ENCODE measurements at places on chromosomes 1 and 21. TPM values are rescaled to one million over a fixed set of nuclear protein-coding genes. Genes with fewer than 3 reads are reported as not detected.

CFAP45 gene
- total RNA-seq = 0.75 TPM

OR2M7 gene
- not detected for total RNA-seq

ALX3 gene
- total RNA-seq = not detected

IFNGR2 gene
- total RNA-seq = 2.3 TPM

LY9 gene
- total RNA-seq = 16.4 TPM

BRINP2 gene
- not detected for total RNA-seq

PRKAA2 gene
- not detected for total RNA-seq

DNA sequence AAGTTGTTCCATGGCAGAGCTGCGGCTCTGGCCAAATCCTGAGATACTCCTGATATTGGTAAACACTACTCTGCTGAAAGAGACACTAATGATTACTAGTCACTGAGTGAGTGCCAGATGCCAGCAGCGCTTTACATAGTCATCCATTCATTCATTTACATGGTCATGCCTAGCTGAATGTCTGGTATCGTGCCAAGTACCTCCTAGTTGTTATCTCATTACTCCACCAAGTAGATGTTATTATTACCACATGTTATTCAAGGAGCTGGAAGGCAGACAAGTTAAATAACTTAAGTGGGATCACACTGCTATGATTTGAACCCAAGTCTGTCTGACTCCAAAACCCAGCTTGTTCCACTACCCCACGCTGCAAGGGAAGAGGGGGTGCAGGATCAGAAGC, 4.7 kb downstream of the OLFML2B start:
- DNase-seq = no peak

- no peak for DNase-seq
These were observed 1.4 kb upstream of the IL24 start for GRCh38 chr1:206895837-206896242.

DNA sequence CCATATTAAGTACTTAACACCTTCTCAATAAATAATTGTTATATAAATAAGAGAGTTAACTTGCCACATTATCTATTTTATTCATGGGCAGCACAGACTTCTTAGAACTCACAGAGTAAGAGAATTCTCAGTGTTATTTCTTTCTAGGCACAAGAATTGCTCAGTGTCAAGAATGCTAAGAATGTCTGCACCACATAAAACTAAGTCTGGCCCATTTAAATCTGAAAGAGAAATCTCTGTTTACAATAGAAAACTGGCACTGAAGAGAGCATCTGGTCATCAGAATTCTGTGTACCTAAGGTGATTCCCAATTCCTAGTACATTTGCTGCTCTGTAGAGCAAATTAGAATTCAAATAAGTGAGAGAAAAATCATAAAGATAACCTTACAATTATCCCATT, 3.8 kb downstream of the OR10K2 start:
- no peak for DNase-seq

DNA sequence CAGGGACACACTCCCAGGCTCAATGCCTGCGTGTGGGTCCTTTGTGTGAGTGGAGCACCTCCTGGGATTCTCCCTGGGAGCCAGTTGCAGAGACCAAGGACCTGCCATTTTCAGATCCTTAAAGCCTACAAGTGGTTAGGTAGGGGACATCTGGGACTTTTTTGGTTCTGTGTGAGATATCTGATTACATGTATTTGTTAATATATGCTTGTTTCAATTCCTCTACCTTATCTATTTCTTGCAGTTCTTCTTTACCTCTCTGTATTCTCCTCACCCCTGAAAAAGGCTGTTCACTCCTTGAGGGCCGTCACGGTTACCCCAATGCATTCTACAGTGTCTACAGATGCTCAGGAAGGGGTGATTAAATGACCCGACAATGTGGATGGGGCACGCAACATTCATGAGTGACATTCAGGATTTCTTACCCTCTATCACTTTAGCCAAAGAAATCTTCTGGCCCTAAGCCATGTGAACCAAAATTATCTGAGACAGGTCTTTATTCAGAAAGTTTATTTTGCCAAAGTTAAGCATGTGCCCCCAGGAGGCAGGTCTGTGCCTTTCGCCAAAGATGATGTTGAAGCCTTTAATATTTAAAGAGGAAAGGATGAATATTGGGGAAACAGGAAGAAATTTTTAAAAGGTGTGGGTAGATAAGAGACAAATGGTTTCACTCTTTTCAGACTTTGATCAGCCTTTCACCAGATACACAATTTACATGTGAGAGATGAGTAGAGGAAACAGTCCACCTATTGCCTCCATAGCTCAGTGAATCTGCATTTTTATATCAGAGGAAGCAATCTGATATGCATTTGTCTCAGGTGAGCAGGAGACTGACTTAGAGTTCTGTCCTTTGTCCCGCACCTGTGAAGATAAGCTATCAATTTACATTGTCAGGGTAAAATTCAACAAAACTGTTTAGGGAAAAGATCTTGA, 44.6 kb upstream of the MPZL1 start:
- no peak for DNase-seq

DNA sequence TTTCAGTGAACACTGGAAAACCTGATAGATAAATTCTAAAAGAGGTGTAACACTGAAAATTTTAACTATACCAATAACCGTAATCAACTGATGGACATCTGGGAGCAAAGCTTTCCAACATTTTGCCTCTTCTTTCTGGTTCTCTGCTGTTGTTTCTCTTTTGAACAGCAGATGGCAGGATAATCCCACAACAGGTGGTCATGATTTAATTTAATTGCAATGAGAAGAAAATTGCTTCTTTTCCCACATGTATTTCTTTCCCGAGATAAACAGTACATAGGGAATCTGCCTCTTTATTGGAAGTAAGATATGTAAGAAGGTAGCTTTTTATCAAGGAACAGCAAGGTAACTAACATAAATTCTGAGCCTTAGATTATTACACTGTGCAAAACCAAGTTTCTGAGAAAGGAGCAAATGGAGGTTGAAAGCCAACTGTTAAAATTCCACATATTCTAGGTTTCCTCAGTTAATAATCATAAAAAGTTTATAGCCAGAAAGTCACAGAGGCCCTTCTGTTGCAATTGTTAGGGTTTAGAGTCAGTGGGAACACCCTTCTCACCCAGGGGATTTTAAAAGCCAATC, 72.9 kb downstream of the RPS6KA1 start:
- peak; percentile 61 for DNase-seq

DNA sequence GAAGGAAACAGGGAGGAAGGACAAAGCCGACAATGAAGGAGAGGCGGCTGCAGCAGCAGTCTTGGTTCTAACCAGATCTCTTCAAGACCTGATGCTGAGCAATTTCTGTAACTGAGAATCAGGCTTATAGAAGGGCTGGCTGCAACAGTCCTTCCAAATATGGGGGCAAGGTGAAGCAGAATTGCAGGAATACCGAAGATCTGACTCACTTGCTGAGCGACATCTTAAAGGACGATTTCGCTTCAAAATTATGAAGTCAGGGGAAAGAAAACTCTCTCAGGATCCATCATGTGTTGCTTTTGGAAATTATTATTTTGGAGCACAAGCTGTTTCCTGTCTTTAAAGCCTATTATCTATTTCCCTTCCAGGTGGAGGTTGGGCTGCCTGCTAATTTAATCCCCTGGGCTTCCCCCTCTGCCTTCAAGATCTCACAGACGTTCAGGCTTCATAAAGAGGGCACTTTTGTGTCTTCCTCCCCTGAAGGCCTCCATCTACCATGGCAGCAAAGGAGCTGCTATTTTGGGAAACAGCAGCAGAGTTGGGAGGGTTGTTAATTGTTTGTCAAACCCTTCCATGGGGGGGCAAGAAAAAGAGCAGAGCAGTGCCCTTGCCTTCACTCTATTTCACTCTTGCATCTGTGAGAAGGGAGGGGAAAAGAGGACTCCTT, 10.8 kb upstream of the IER5 start:
- DNase-seq = no peak

DNA sequence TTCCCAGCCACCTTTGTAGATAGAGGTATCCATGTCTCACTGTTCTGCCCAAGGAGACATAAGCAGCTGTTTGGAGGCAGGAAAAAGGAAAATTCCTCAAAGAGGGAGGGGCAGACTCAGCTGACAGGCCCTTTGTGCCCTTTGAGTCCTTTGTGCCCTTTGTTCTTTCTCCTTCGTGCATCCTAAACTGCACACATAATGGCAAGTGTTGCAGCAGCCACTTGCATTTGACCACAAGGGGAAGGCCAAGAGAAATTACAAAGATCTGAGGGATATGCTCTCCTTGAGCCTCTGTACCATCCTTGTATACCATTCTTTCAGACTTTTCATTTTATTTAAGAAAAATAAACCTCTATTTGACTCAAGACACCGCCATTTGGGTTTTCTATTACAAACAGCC, 71.8 kb upstream of the PKN2 start:
- DNase-seq = no peak

DNA sequence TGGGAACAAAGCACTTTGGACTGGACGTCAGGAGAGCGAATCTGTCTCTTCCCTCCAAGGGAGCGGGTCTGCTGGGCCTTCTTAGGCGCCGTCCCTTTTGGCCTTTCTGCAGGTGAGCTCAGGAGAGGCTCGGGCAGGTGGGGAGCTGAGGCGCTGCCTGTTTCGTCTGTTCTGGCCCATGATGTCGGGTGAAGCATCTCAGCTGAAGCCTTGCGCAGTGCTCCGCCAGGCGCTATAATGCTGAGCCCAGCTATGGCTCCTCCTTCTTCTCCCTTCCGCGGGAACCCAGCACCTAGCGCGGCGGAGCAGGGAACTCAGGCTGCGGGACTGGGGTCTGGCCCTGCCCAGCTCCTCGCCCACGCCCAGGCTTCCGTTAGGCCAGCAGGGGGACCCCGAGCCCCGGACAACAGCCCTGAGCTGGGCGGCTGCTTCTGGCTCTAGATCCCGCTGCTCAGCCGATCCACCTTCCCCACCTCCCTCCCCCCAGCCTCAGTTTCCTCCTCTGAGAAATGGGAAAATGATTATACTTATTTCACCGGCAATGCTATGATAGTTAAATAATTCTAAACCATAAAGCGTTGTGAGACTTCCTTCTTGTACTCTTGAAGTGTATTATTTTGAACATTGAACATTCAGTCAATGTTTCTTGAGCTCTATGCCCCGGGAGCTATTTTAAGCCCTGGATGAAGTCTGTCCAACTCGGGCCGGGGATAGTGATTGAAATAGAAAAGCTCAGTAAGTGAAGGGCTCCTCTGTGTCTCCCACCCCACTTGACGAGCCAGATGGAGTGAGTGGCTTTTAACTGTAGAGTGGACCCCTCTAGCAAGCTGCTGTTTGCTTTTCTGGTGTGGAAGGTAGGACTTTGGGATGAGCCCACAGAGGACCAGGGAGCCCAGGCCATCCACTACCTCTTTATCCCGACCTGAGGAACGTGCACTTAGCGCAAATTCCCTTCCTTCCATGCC, 9.6 kb upstream of the ADORA1 start:
- DNase-seq = no peak

DNA sequence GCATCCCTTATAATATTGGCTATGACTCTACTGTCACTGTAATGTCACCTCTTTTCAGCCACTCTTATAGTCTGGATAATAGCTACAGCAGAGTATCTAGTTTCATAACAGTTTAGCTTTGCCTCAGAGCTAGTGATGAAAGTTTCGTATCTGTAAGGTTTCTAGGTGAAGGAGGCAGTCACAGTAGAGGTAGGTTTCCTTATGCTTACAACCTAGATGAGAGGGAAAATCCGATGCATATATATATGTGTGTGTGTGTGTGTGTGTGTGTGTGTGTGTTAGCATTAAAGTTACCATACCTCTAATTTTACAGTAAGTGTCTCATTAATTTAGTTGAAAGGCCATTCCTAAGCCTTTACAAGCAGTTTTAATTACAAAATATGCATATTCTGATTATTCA, 2.2 kb upstream of the TOR1AIP2 start:
- DNase-seq = no peak

DNA sequence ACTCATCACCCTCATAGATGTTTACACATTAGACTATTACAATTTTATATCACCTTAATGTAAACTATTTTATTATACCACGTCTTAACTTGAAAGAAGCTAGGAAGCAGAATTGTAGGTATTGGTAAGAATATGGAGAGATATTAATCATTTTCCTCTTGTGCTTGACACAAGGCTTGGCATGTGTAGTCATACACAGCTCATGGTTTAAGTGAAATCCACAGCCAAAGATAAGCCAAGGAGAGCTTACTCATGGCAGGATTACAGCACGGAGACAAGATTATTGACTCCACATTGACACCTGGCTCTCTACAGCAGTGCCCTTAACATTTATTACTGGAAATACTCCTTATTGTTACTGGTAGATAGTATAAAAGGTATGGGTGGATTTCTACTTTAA, 68.4 kb upstream of the ADGRL4 start:
- no peak for DNase-seq

- DNase-seq = no peak
These were observed 52.1 kb upstream of the ERRFI1 start for GRCh38 chr1:8078176-8078671.

GRCh38 chr21:41932191-41932575, 21.6 kb downstream of the C2CD2 start:
- no peak for DNase-seq
